ENCODE measurements at places on chromosomes 3 and 15.

- peak overlapping the region; percentile 51 for H3K27ac ChIP-seq
- H3K4me1 ChIP-seq: peaks cover 77% of the 10 kb centered on the region
- peaks cover 3% of the 10 kb centered on the region for H3K36me3 ChIP-seq
- peak overlapping the region; percentile 15 for H3K4me3 ChIP-seq
- peak; percentile 57 for DNase-seq
These were observed 398.4 kb upstream of the TBL1XR1 start for GRCh38 chr3:177595530-177596188.

DNA sequence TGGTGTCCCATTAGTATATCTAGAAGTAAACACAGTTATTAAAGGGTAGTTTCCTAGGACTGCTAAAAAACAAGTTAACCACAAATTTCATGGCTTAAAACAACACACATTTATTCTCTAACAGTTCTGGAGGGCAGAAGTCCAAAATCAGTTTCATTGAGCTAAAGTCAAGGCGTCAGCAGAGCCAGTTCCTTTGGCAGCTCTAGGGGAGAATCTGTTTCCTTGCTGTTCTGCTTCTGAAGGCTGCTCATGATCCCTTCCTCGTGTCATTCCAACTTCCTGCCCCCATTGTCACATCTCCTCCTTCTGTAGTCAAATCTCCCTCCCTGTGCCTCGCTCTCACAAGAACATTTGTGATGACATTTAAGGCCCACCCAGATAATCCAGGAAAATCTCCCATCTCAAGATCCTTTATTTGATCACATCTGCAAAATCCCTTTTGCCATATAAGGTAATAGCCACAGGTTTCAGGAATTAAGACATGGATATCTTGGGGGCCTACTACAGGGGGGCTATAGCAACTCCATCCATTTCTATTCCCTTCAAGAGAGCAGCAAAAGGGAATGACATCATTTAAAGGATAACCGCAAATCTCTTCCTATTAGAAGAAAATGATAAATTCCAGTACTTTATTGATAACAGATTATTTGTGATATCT is 50.1 kb downstream of the GPR176 start:
- DNase-seq: no peak
- peaks cover 5% of the 10 kb centered on the region for H3K27me3 ChIP-seq
- H3K36me3 ChIP-seq: peaks cover 45% of the 10 kb centered on the region
- peak overlapping the region; percentile 57 for H3K27ac ChIP-seq
- H3K4me1 ChIP-seq: peaks cover 92% of the 10 kb centered on the region

DNA sequence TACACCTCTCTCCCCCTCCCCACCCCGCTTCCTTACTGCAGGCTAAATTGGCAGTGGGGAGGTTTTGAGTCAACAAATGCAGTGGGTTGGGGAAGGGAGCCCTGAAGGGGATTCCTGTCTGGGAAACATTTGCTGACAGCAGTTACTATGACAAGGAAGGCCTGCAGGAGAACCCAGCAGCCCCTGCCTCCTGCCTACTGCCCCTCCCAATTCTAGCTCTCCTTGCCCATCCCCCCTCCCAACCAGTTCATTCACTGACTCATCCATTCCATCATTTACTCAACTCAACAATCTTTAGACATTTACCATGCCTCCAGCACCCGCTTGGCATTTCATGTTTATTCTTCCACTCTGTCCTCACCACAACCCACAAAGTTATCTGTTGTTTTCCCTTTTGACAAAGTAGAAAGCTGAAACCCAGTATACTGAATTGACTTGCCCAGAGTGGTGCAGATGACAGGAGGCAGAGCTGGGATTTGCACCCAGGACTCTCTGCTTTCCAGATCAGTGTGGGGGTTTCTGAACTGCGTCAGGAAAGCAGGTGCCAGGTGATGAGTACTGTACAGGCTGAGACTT is 75.0 kb downstream of the MAGEF1 start:
- peaks cover 25% of the 10 kb centered on the region for H3K27me3 ChIP-seq
- no peak overlapping the region for H3K27ac ChIP-seq
- H3K4me3 ChIP-seq: no peak overlapping the region
- no peaks in the 10 kb centered on the region for H3K4me1 ChIP-seq
- peak; percentile 70 for DNase-seq

GRCh38 chr3:45054196-45054857 is 28.2 kb downstream of the CLEC3B start:
- peaks cover 61% of the 10 kb centered on the region for H3K4me1 ChIP-seq
- peaks cover 2% of the 10 kb centered on the region for H3K27me3 ChIP-seq
- DNase-seq: peak; percentile 71
- peaks cover 4% of the 10 kb centered on the region for H3K36me3 ChIP-seq
- peak overlapping the region; percentile 81 for H3K27ac ChIP-seq

DNA sequence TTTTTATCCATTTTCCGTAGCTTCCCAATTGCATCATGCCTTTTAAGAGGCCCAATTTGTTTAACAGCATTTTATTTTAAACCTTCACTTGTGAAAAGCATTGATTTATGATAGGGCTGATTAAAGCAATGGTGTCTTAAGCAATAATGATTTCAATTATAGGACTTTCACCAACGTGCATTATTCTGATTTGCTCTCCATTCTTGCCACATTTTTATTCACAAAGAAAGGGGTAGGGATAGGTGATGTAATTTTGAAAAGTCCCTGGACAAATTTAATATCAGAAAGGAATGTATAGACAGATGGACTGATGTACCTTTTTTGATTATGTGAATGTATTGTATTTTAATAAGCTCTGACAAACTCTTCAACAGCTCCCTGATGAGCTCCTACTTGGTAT is 37.9 kb upstream of the NR2F2 start:
- DNase-seq: no peak
- H3K4me1 ChIP-seq: peaks cover 50% of the 10 kb centered on the region
- no peak overlapping the region for H3K27ac ChIP-seq
- H3K27me3 ChIP-seq: no peaks in the 10 kb centered on the region
- no peak overlapping the region for H3K4me3 ChIP-seq

GRCh38 chr3:123111640-123112039 is 44.8 kb downstream of the PDIA5 start:
- H3K4me3 ChIP-seq: no peak overlapping the region
- no peak for DNase-seq
- no peaks in the 10 kb centered on the region for H3K4me1 ChIP-seq
- peaks cover 25% of the 10 kb centered on the region for H3K36me3 ChIP-seq
- H3K27ac ChIP-seq: no peak overlapping the region
- H3K27me3 ChIP-seq: no peaks in the 10 kb centered on the region

- DNase-seq: no peak
- H3K4me3 ChIP-seq: no peak overlapping the region
- H3K36me3 ChIP-seq: no peaks in the 10 kb centered on the region
- no peaks in the 10 kb centered on the region for H3K4me1 ChIP-seq
These were observed 396.3 kb downstream of the LSAMP start for GRCh38 chr3:116048991-116049390.

DNA sequence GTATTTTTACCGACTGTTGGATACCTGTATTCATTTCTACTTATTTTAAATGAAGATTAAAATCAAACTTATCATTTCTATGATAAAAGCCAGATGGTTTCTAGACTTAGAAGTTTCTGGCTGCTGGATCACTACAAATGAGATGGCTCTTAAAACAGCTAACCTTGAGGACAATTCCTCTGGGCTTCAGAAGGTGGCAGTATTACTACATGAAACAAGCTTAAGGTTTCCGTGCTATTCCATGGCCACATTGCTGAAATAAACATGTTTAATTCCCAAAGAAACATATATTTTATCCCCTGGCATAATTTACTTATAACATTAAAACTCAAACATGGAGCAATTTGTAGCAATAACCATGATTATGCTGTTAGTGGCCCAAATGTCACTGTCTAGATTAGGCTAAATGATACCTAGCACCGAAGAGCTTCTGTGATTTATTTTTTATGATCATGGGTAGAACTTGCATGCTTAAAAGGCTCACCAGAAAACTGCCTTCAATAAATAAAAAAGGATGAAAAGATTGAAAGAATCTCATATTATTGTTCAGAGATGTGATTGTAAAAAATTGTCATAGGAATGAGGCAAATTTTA is 204.0 kb upstream of the NANOGP8 start:
- DNase-seq: peak; percentile 60
- no peaks in the 10 kb centered on the region for H3K36me3 ChIP-seq
- no peak overlapping the region for H3K4me3 ChIP-seq

DNA sequence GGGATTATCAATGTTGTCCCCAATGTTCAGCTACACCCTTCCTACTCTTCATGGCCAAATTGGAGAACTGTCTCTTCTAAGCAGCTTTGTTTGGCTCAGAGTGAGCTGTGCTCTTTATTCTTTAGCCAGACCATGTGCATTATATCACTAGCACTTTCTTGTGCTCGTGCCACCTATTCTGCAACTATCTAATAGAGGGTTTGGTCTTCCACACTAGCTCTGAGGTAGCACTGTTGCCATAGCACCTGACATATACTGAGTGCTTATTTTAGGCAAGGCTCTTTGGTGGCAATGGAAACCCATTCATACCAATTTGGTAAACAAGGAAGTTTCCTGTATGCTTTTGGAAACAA is 394.3 kb upstream of the C2CD4B start:
- DNase-seq: no peak
- H3K4me3 ChIP-seq: peak overlapping the region; percentile 25
- H3K27me3 ChIP-seq: no peaks in the 10 kb centered on the region
- 0 out of 2 replicates have a peak, but pooled peaks cover 4% of the 10 kb centered on the region for H3K36me3 ChIP-seq

DNA sequence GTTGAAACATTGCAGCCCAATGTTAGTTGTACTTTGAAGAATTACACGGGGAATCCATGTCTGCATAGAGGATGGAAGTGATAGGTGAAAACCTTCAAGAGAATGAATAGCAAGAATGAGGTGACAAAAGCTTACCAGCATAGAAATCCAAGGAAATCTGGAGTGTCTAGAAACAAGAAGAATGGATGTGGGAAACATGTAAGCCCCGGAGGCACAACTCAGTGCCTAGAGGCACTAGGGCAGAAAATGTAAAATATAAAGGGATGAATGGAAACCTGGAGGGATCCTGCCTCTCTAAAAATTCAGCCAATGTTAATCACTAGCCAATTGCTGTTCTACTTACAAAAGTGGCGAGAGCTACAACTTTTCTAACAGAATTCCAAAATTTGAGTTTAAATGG is 619.0 kb downstream of the TBL1XR1 start:
- H3K27ac ChIP-seq: no peak overlapping the region
- no peak overlapping the region for H3K4me3 ChIP-seq
- no peaks in the 10 kb centered on the region for H3K36me3 ChIP-seq
- DNase-seq: no peak
- H3K4me1 ChIP-seq: peaks cover 10% of the 10 kb centered on the region
- H3K27me3 ChIP-seq: no peaks in the 10 kb centered on the region

DNA sequence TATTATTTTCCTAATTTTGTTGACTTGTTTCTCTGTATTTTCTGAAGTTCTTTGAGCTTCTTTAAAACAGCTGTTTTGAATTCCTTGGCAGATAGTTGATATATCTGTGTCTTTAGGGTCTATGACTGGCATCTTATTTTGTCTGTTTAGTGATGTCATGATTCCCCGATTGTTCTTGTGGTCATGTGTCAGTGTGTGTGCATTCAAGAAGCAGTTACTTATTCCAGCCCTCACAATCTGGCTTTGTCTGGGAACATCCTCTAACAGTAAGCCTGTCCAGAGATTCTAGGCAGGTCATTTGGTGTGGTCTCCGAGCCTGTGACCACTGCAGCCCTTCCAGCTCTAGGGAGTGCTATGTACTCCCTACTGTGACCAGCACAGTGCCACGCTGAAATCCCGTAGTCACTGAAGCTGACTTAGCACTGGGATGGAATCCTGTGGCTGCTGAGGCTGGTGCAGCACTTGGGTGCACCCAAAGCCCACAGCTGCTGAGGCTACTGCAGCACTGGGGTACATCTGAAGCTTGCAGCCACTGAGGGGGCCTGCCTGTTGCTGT is 6.7 kb downstream of the LNP1 start:
- no peak overlapping the region for H3K27ac ChIP-seq
- H3K27me3 ChIP-seq: no peaks in the 10 kb centered on the region
- peaks cover 38% of the 10 kb centered on the region for H3K36me3 ChIP-seq
- H3K4me3 ChIP-seq: no peak overlapping the region

DNA sequence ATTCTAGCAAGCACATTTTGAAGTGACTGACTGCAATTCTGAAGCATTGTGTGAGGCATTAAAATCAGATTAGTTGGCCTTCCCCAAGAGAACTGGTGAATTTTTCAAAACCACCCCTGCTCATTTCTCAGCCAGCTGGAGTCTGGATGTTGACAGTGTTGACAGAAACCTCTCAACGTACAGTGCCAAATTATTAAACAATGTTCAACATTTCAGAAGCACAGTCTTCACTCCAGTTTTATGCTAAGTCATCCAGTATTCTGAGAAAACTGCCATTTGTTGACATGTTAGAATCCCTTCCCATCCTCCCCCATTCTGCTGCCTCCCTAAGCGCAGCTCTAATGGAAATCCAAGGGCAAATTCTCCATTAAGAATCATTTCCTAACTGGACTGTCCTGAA is 369.3 kb upstream of the TRIM42 start:
- no peaks in the 10 kb centered on the region for H3K27me3 ChIP-seq
- H3K4me1 ChIP-seq: no peaks in the 10 kb centered on the region
- no peaks in the 10 kb centered on the region for H3K36me3 ChIP-seq
- no peak for DNase-seq
- H3K27ac ChIP-seq: no peak overlapping the region

DNA sequence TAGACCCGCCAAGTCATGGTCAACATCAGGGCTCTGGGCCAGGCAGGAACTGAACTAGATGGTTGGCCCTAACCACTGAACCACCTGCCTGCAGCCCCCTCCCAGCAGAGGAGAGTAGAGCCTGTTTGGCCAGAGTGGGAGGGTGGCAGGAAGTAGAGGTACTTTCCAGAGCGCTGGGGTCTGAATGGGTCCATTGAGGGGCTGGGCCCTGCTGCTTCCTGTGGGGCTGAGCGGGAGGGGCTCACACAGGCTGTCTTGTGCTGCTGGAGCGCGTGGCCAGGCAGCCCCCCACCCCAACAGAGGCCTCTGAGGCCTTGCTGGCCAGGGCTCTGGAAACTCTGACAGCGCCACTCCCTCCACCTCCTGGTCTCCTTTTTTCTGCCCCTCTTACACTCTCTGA is 17.4 kb downstream of the CSPG4 start:
- H3K27me3 ChIP-seq: peaks cover 2% of the 10 kb centered on the region
- peaks cover 73% of the 10 kb centered on the region for H3K4me1 ChIP-seq
- peak overlapping the region; percentile 92 for H3K27ac ChIP-seq
- no peak for DNase-seq
- peak overlapping the region; percentile 72 for H3K4me3 ChIP-seq
